ENCODE measurements at places on chromosomes 6 and 20.

DNA sequence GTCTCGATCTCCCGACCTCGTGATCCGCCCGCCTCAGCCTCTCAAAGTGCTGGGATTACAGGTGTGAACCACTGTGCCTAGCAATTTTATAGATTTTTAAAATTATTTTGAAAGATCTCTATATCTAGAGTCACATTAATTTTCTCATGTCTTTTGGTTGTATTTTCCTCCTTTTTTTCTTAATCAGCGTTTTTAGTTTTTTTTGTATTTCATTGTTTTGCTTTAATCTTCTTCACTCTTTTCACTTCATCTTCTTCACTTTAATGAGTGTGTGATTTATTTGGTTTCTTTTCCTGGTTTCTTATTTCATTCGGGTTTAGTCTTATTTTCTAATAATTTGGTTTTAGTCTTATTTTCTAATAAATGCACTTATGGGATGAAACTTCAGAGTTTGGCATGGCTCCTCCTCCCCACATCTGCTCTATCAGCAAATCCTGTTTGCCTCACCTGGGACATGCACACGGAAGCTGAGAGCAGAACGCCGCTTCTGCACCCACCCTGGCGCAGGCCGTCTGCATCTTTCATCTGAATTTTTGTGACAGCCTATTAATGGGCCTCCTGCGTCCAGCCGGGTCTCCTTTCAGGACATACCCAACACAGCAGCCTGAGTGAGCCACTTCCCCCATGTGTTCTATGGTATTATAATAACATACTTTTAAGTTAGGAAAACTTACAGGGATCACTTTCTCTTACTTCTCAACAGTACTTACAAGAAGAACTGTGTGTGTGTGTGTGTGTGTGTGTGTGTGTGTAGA lies 35.5 kb downstream of the DTD1 start:
- DNase-seq = no peak

DNA sequence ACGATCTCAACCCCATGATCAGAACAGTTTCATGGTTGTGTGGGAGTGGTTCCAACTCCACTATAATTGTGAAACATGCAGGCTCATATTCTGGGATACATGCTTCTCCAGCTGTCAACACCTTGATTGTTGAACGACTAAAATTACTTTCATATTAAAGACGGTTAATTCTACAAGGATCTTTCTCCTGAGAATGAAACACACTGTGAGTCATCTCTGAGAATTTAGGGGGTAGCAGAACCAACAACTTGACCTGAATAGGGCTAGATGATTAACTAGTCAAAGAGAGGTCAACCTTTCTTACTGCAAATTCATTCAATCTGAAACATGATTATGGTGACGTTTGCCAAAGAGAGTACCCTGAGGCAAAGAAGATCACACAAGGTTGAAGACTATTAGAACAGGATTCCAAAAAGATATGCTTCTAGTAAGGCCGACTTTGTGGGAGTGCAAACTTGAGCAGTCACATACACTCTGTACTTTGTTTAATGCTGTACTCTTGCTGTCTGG lies 175.2 kb upstream of the CITED2 start:
- DNase-seq = no peak

- no peak for DNase-seq
These were observed 82.4 kb downstream of the IRF4 start for GRCh38 chr6:473768-474452.

DNA sequence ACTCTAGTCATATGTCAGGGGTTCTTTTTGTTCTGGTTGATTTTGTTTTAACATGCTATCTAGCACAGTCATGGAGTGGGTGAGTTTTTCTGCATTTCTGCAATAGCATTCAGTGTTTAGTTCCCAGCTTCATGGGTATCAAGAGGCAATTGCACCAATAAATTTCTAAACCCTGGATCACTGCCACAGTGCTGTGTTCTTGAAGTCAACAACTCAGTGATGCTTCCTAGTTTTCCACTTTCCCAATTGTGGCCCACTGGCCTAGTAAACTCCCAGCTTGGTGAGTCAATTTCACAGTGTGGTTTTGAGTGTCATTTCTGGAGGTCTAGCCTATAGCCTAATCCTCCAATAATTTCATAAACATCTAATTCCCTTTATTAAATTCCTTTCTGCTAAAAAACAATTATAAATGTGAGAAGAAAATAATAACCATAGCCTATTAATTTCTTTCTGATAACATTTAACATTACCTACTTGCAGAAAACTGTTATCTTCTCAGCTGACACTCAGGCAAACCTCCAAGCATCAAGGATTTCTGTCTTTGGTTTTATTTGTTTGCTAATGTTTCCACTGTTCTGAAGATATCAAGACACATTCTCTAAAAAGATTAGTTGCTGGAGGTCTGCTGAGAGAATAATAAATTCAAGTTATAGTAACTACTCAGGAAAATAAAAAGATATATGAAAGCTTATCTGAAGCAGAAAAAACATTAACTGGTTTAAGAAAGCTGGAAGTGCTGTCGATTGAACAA lies 89.9 kb downstream of the PDE7B start:
- no peak for DNase-seq

GRCh38 chr20:34001378-34001777 lies 7.7 kb downstream of the RALY start:
- no peak for DNase-seq

- no peak for DNase-seq
These were observed 175.0 kb downstream of the CBLN4 start for GRCh38 chr20:55830121-55830827.
